Ovary (tissue), 10 donors: ENCODE measurements at places on chromosomes 13 and 19.

DNA sequence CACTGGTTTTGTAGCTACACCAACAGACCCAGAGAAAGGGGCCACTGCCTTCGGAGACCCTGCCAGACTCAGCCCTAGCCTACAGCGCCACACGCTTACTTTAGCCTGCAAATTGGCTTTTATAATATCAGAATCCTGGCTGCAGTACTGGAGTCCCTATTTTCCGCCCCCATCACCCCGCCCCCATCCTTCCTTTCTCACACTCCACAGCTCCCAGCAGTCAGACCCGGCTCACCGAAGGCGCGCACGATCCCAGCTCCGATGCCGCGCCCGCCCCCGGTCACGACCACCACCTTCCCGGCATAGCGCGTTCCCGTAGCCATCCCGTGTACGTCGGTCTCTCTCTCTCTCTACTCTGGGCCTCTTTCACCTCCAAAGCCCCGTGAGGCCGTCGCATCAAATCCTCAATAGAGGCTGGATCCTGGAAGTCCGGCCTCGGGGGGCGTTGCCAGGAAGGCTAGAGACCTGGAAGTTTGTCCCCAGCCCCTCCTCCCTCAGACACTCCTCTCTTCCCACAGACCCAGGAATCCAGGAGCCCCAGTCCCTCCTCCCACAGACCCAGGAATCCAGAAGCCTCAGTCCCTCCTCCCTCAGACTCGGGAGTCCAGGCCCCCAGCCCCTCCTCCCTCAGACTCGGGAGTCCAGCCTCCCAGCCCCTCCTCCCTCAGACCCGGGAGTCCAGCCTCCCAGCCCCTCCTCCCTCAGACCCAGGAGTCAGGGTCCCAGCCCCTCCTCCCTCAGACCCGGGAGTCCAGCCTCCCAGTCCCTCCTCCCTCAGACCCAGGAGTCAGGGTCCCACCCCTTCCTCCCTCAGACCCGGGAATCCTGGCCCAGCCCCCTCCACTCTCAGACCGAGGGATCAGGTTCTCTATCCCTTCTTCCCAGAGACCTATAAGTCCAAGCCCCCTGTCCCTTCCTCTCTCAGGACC lies at the start of gene HSD17B14:
HSD17B14 (minus strand) TSS at position 403 of the 929 bp plus-strand sequence; CDS start at position 323, 80 bp downstream.
- peak; percentile 70 for DNase-seq

DNA sequence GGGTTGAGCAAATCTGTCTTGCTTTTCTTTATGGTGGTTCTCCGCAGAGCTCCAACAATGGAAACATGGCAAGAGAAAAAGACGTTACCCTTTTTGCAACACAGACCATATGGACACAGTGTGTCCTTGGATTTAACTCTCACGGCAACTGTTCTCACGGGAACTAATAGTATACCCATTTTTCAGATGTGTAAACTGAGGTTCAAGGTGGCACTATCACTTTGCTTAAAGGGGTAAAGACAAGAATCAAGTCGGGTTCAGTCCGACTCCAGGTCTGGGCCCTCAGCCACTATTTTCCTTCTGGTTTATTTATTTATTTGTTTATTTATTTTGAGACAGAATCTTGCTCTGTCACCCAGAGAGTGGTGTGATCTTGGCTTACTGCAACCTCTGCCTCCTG lies 176.0 kb downstream of the CACNA1A start:
- no peak for DNase-seq

GRCh38 chr13:47049276-47049989 lies 152.6 kb upstream of the HTR2A start:
- no peak for DNase-seq

GRCh38 chr19:55670280-55671053 lies 4.6 kb upstream of the EPN1 start:
- no peak for DNase-seq

DNA sequence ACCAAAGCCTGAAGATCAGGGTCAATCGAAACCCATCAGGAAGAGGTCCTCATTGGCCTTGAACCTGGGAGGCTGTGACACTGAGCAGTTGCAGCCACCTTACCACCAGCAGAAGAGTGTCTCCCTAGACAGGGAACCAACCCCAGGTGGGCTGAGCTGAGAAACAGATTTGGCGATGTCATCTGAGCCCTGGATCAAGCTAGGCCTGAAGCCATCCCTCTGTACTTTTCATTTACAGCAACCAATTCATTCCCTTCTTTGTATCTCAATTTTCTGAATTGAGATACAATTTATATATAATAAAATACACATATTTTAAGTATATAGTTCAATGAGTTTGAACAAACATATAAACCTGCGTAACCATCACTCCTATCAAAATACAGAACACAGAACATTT lies 14.6 kb downstream of the RHPN2 start:
- DNase-seq = no peak

DNA sequence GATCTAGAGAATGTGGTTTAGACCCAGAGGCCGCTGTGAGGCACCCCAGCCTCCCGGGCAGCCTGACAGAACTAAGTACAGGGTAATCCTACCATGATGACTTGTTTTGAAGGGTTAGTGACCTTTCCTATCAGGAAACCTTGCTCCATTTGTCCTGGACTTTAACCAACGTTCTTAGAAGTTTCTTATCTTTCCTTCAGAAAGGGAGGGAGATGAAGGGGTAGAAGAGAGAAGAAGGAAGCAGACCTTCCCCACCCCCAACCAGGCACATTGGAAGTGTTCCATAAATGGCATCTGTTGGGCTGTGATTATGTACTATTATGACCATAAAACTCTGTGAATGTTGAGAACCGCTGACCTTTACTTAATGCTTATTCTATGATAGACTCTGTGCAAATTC lies 184.2 kb downstream of the OXGR1 start:
- DNase-seq = no peak

GRCh38 chr13:114226699-114227323 lies 7.9 kb upstream of the CDC16 start:
- DNase-seq = peak; percentile 88

DNA sequence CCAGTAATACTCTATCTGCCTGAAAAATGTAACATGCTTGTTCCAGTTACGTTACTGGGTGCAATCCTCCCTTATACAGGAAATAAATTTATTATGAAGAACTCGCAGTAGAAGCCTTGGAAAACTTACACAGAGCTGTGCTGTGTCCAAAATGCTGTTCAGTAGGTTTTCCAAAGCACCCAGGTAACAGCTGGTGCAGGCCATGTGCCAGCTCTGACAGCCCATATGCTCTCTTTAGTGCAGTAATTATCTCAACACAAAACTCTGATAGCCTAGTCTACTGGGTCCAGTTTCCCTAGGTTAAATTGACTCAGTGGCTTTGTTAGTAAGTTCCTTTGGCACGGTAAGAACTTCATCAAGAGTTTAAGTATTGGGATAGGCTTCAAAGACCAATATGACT lies 120.7 kb upstream of the OBI1 start:
- DNase-seq = no peak

GRCh38 chr13:112179421-112179820 lies 112.5 kb downstream of the SOX1 start:
- DNase-seq = no peak

- DNase-seq = no peak
Measured at GRCh38 chr19:5479958-5480357, 24.7 kb downstream of the ZNRF4 start.

GRCh38 chr13:25927932-25928331 lies 123.9 kb downstream of the SHISA2 start:
- no peak for DNase-seq

- no peak for DNase-seq
Measured at GRCh38 chr13:21530656-21531055, 71.6 kb upstream of the ZDHHC20 start.

GRCh38 chr13:92459306-92459705 lies 767.3 kb upstream of the GPC6 start:
- no peak for DNase-seq

DNA sequence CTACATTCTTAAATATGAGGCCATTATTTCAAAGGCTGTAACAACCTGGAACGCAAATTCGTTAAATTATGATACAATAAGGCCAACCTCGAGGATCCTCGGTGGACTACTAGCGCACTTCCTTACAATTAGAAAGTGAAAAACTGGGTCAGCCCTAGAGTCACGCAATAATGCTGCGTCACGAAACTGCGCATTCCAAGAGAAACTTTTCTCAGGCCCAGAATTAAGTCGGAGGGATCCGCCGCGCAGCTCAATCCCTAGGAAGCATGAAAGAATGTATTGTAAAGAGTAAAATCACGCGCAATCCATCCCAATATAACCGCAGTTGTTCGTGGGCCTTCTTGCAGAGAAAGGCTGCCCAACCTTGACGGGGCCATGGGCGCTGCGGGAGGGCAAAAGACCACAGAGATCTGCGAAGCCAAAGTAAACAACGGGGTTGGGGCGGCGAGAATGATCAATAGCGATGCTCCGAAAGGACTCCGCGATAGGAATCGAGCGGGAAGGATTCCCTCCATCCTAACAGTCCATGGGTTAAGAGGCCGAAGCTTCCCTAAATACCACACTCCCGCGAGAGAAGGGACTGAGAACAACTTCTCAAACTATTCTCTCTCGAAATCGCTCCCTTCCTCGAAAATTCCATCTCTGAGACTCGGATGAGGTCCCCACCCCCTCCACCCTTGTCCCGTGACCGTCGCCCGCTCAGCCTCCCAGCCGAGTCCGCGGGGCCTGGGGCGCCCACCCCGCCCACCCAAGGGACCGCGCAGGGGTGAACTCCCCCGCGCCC lies 564 bp downstream of the SPART start:
- peak; percentile 88 for DNase-seq

GRCh38 chr13:77820431-77821149 lies 98.0 kb downstream of the EDNRB start:
- no peak for DNase-seq

DNA sequence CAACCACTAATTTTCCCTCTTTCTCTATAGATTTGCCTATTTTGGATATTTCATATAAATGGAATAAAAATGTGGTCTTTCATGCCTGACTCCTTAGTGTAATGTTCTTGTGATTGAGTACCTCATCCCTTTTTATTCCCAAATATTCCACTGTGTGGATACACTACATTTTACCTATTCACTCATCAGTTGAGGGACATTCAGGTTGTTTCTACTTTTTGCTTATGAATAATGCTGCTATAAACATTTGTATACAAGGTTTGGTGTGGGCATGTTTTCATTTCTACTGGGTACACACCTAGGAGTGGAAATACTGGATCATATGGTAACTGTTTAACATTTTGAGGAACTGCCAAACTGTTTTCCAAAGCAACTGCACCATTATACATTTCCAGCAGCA lies 5.1 kb upstream of the WBP4 start:
- no peak for DNase-seq

DNA sequence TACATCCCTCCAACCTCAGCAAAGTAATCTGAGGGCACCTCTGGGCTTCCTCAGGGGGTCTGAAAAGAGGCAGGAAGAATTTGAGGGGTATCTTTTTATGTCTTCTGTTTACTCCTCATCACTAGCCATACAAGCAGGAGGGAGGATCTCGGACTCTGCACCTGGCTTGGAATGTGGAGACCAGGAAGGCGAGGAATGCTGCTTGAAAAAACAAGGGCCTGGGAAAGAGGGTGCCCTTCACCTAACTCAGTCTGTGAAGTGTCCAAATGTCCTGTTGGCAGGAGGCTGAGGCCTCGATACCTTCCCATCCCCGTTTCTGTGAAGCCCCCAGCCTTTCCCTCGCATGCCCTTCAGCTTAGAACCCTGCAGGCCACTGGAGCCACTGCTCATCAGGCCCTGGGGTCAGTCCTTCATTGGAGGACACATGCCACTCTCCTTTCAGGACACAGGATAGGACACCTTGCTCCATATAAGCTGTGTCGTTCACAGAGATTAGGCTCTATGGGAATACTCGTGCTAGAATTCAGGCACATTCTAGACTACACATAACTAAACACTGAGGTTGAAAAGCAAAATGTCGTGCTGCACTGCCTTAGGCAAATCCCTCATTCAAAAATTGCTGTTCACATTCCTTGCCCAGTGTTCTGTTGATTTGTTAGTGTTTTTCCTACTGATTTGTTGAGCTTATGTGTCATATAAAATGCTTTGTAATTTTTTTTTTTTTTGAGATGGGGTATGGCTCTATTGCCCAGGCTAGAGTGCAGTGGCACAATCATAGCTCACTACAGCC lies 49.7 kb downstream of the ESD start:
- DNase-seq = no peak

- DNase-seq = no peak
Measured at GRCh38 chr19:30281906-30282305, 90.3 kb upstream of the ZNF536 start.

DNA sequence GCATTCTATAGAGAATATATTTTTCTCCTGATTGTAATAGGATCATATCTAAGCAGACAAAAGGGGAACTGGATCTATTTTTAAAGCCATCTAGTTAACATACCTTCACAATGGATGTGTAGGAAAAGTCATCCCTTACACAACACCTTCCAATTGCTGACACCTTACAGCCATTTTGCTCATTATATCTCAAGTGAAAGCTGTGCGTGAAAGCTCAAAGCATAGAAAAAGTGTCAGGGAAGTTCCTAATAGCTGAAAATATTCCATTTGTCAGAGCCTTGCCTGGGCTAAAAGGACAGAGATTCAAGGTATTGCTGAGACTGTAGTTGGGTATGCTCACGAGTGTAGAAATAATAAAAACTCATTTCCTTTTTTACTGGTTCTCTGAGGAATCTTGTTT lies 340.6 kb upstream of the KLHL1 start:
- DNase-seq = no peak

- no peak for DNase-seq
Measured at GRCh38 chr13:73166204-73166603, 107.4 kb downstream of the KLF5 start.

GRCh38 chr19:21587117-21587461 lies 81.7 kb downstream of the ZNF429 start:
- peak; percentile 55 for DNase-seq

DNA sequence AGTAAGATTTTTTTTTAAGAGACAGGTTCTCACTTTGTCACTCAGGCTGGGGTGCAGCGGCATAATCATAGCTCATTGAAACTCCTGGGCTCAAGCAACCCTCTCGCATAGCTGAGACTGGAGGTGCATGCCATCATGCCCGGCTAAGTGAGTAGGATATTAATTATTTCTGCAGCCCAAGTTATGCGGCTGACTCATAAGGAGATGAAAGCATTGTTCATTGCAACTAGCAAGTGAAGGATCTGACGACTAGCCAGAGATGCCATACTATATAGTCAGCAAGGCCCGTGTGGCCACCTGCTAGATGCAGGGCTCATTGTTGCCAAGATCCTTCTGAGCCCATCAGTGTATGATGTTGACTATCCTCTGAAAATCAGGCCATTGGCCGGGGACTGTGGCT lies 45.2 kb downstream of the ABCC4 start:
- no peak for DNase-seq

- DNase-seq = no peak
Measured at GRCh38 chr13:42656958-42657357, 83.0 kb downstream of the TNFSF11 start.

GRCh38 chr19:13396250-13397080 lies 109.8 kb downstream of the CACNA1A start:
- no peak for DNase-seq

DNA sequence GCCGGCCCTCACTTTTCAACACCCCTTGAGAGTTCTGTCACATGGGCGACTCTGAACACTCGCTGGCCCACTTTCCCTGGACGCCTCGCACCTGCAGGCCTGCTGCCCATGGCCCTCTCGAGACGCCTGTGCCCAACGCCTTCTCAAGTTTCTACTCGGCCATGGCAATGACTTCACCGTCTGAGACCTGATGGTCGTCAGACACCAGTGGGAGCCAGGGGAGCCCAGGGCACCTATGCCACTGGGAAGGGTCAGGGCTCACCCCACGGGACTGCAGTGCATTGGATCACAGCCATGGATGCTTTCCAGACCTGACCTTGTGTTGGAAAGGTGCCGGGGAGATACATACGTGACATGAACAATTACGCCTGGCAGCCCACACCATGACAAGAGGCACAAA lies 60.1 kb downstream of the KLF2 start:
- peak; percentile 40 for DNase-seq
